ENCODE measurements at places on chromosomes 3 and 15.
A peak's percentile ranks its signal among the peaks of the same experiment; 100 is the strongest.

- DNase-seq, result no peak
Observed at GRCh38 chr3:129644836-129645235, 38.4 kb upstream of the PLXND1 start.

DNA sequence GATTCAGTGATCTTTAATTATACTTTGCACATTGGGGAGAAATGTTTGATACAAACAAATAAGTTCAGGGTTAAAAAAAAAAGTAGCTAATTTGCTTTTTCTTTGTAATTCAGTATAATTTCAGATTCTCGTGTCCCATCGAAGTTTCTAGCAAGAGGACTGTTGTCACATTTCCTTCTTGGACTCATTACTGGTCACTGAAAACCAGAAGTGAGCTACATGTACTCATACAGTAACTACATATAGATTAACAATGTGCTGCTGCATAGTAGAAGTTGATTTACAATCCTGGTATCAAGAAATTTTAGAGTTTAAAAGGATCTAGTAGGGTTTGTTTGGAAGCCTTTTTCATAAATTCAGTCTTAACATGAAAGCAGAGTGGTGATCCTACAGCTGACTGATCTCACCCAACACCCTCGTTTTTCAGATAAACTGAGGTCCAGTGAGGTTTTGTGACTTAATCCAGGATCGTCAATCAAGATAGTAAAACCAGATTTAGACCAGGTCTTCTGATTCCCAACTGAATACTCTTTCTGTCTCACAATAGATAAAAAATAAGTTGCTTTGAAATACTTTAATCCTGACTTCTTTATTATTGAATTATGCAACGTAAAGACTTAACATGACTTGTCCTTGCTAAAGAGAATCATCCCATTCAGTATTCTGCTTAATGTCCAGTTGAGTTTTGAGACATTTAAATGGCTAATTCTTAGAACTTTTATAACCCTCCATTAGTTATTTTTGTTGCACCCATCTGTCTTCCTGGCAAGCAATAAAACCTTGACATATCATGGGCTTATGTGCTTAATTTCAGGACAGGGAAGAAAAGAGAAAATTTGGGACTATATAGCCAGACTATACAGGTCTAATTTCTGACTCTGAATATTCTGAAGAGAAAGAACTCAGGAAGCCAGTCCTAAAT, 2.8 kb downstream of the SEC62 start:
- DNase-seq, result no peak

- no peak for DNase-seq
Observed at GRCh38 chr3:185051801-185052200, 101.1 kb downstream of the C3orf70 start.

GRCh38 chr3:126157083-126157768, 23.2 kb downstream of the ALDH1L1 start:
- no peak for DNase-seq

- peak; percentile 34 for DNase-seq
Observed at GRCh38 chr15:49696433-49696832, 75.6 kb downstream of the DTWD1 start.

DNA sequence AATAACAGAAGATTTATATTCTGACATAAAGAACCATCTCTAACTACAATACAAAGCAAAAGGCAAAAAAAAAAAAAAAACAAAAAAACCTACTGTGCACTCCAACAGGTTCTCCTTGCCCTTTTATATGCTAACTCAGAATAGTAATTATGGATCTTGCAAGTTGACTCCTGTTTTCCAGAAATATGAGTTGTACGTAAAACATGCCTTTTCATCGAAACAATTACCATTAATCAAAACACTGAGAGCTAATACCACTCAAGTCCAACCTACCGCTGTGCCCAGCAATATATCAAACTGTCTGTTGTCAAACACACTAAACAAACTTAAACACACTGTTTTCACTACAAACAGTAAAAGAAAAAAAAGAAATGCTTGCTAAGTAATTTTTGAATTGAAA, 389.8 kb downstream of the TBC1D5 start:
- no peak for DNase-seq

DNA sequence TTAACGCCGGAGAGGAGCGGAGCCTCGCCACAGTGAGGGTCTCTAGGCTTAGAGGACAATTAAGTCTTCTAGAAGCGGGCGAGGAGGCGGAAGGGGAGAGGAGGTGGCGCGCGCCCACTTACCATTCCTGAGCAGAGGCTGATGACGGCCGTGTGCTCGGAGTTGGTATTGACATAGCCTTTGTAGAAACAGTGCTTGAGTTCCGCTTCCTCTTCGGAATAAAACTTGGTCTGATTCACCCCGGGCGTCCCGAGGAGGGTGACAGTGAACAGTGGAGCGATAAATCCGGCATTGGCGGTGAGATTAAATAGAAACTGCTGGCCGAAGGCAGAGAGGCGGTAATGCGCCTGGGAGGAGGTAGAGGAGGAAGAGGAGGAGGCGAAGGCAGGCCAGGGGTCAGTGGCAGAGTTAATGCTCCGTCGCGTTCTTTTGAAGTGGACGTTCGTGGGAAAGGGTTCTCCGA, 1.3 kb downstream of the ADAMTS9 start:
- peak; percentile 87 for DNase-seq

- no peak for DNase-seq
Observed at GRCh38 chr15:74777769-74778598, 3.9 kb upstream of the CSK start.

GRCh38 chr15:63895787-63896218, 62.1 kb upstream of the HERC1 start:
- DNase-seq, result no peak

DNA sequence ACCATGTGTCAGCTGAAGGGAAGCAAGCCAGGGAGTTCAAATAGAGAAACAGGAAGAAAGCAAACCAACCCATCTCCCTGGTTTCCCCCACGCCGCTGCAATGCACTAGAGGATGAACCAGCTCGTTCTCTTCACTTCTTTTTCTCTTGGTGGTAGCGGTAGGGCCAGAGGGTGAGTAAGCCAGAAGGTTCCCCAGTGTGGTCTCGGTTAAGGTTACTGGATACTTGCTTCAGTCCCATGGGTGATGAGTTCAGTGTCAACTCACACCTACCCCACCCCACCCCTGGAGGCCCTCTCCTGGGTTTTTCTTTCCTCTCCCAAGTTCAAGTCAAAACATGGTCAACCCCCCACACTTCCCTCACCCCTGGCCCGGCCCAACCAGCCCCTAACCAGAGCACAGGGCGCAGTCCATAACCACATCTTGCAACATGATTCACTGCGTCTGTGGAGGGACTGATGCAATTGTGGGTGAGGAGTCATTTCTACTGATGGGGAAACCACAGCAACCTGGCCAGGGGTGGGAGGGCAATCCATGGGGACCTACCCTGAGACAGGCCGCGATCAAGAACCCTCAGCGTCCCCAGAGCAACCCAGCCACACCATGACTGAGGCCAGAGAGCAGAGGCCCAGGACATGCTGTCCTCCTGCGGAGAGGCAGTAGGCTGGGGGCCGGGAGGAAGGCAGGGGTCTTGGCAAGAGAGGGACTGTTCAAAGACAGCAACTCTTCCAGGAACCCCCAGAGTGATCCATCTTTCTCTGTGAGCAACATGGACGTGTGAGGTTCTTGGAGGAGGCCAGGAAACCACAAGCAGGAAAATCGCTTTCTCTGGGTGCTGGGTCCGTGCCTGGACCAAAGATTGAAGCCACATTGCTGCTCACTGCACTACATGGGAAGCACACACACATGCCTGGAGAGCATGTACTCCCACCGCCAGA, 276.6 kb downstream of the UACA start:
- DNase-seq, result no peak

GRCh38 chr3:150421256-150421655, 13.2 kb downstream of the TSC22D2 start:
- no peak for DNase-seq

DNA sequence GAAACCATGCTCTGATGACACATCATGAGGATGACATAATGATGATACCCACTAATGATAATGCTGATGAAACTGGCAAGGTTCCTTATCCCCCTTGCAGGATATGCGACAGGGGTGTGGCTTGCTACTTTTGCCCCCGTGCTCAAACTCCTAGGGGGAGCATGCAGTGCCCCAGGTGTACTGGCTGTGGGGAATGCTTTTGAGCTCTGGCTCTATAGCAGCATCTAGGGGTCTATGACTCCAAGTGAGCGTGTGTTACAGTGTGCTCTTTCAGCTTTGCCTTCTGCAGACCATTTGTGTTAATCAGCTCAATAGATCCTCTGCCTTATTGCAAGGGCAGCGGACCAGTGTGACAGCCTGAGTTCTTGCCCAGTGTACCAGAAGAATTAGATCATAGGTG, 1239.5 kb downstream of the SI start:
- peak; percentile 8 for DNase-seq

DNA sequence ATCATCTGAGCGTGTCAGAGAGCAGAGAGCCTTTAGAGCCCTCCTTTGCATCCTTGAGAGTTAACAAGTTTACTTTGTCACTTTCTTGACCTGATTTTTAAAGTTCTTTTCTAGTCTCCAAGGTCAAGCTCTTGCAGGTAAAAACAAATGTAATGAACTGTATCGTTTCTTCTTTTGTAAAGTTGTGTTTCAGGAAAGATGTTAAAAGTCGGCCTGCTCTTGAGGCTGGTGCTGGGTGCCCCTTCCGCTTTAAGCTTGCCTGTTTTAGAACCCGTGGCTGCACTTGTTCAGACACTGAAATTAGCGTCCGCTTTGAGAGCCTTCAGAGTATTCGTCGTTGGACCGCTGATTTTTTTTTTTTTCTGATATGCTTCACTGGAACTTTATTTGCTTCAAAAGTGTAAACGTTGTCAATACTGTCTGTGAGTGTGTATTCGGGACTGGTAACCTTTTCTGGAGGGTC, 52.6 kb upstream of the ULK4 start:
- DNase-seq, result peak; percentile 55

DNA sequence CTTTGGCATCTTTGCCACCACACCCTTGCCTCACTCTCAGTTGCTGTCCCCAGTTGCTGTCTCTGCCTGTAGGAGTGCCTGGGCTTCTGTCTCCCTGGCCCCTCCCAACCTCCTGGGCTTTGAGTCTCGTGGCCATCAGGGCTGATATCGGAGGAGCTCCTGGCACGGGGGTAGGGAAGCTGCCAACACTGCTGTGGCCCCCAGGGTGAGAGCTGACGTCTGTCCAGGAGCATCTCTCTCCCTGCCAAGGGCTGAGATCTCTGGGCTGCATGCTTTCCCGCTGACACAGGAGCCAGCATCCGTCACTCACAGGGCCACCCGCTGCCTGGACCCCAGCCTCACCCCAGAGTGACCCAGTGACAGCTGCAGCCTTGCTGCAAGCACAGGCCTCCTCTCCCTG, 47.4 kb downstream of the EXOG start:
- no peak for DNase-seq

- DNase-seq, result no peak
Observed at GRCh38 chr3:169678122-169678521, 14.6 kb upstream of the MECOM start.

Data from RKO (cell line).